ENCODE measurements at places on chromosomes 5 and 9. TPM values are rescaled to one million over a fixed set of nuclear protein-coding genes. Genes with fewer than 3 reads are reported as not detected.

GRCh38 chr5:87081511-87082372, 185.9 kb upstream of the RASA1 start:
- no peak for DNase-seq

GRCh38 chr9:106816524-106816923, 46.4 kb upstream of the ZNF462 start:
- no peak for DNase-seq

The ZNF354C gene
- 1.5 TPM for polyA plus RNA-seq

- DNase-seq, result no peak
Measured at GRCh38 chr5:43646992-43647391, 44.0 kb downstream of the NNT start.

DNA sequence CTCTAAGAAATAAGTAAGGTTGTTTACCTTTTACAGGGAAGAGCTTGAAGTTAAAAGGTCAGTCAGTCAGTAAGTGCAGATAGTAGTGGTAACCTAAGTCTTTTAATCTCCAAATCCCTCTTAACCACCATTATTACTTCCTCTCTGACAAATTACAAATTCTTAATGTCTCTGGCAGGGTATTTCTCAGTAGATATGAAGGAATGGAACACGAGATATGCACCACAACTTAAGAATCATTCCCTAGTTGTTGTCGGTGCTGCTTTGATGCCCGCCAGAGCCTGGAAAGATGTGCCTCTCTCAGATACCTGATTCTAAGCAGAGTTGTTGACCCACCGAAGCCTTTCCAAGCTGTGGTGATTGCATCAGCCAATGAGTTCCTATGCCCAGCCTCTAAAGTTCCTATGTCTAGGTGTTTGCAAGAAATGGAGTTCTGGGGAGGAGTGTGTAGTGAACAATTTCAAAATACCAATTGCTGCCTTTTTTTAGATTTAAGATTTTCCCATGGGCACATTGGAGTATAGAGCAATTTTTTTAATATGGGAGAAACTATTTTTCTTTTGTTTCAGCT, 78.5 kb downstream of the CD180 start:
- no peak for DNase-seq

The SLC36A2 gene
- polyA plus RNA-seq, result not detected

The ACOT12 gene
- 2.9 TPM for polyA plus RNA-seq

GRCh38 chr5:103211576-103212561, 46.7 kb upstream of the MACIR start:
- no peak for DNase-seq

GRCh38 chr9:12798066-12798770, 23.4 kb downstream of the LURAP1L start:
- no peak for DNase-seq

The ACTBL2 gene
- 0.17 TPM for polyA plus RNA-seq

DNA sequence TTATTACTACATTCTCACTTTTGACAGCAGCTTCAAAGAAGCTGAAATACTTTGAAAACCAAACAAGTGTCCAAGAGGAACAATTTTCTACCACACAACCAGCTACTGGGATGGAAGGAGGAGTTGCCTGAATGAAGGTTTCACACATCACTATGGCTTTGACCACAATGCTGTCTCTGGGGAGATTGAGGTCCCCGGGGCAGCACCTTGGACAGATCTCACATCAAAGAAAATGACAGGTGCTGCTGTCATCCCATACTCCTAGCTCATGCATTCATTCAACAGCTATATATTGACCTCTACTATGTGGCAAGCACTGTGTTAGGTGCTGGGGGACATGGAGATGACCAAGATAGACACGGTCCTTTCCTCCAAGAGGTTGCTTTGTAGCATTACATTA, 233.2 kb upstream of the RASEF start:
- DNase-seq, result no peak

The ARID3C gene
- polyA plus RNA-seq, result not detected

DNA sequence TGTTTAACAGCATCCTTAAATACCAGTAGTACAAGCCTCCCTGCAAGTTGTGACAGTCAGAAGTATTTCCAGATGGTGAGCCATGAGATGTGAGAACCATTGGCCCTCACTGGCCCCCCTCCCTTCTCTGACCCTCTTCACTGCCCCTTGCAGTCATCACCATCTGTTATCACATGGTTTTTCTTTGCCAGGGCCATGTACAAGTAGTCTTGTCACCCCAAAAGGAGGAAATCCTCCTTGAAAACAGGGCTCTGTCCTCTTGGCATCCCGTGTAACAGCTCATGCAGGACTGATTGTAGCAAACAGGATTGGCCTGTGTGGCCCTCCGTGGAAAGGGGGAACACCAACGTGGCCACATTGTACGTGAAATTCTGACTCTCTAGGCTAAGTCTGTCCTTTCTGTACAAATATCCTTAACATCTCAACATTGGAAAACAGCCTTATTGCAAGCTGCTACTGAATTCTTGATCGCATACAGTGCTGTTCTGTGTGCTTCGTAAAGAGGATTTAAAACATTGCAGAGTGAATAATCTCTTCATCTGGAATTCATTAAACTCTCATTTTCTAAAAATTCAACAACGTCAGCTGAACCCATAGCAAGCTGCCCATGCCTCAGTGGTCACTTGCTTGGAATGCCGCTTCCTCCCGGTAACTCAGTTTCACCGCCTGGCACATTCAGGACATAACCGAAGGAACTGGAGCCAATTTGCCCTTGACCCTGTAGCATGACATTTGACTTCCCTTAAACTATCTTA, 171.7 kb downstream of the ATPSCKMT start:
- DNase-seq, result no peak

GRCh38 chr9:75147638-75148037, 59.3 kb downstream of the OSTF1 start:
- DNase-seq, result no peak
